ENCODE measurements at places on chromosomes 13 and 19.

DNA sequence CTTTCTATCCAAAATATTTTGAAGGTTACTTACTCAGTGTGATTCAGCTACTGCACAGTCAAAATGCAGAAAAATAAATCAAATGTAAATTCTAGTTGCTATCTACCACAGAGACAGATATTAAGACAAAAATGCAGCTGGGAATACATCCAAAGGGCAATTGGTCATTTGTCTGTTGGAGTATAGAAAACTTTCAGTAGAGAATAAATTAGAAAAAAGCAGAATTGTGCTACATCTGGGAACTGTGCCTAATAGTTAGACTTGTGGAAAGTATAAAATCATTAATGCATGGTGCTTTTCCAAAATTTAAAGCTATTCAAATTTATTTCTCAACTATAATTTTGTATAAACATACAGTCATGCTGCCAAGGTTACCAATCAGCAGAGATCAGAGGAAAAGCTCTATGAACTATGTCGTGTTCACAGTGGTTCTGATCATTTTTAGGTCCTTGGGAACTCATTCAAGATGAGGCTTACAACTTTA, 1635.8 kb downstream of the PCDH9 start:
- DNase-seq = no peak

DNA sequence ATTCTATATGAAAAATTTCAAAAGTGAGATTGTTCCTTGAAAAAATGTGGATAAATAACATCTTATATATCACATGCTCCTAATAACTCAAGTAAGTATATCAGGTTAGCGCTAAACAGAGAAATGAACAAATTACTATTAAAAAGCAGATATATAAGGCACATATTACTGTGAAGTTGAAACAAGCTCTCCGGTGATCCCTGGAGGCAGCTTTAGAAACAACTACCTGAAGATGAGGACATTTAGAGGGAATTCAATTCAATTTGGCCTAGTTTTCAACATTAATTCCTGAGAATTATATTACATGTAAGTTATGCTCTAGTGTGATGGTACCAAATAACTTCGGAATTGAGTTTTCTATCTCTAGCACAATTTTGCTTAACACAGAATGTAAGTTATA, 1373.6 kb upstream of the SPRY2 start:
- no peak for DNase-seq

GRCh38 chr19:1841209-1841924, 6.9 kb downstream of the REXO1 start:
- no peak for DNase-seq

GRCh38 chr13:37263871-37264270, 158.4 kb upstream of the CSNK1A1L start:
- DNase-seq = no peak

DNA sequence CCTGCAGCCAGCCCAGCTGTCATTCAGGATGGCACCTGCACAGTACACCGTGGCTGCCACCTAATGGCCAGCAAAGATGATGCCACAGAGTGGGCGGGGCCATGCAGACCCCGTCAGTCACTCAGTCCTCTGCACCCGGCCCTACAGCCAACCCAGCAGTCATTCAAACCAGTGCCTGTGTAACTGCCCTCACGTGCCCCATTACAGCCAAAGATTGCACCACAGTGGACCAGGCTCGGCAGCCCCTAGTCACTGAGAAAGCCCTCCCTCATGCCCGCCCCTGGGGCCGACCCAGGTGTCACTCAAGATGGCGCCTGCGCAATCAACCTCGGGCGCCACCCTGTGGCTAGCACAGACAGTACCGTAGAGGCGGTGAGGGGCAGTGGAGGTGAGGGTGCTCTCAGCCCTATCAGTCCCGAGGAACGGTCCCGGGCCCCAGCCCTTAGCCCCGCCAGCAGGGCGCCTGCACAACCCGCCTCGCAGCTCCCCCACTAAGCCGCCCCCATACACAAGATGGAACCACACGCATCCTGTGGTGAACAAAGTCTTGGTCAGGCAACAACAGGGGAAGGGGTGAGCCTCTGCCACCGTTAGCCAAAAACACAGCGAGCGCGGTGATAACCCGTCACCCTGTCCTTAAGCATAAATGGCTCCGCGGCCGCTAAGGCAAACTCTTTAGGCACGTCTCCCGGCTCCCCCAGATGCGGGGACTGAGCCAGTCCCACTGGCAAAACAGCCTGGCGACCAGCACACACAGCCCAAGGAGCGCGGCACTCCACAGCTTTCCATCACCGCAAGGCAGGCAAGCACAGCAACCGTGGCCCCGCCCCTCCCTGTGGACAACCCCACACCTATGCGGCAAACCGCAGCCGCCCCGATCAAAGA, 2.3 kb downstream of the PEG3 start:
- DNase-seq = no peak

DNA sequence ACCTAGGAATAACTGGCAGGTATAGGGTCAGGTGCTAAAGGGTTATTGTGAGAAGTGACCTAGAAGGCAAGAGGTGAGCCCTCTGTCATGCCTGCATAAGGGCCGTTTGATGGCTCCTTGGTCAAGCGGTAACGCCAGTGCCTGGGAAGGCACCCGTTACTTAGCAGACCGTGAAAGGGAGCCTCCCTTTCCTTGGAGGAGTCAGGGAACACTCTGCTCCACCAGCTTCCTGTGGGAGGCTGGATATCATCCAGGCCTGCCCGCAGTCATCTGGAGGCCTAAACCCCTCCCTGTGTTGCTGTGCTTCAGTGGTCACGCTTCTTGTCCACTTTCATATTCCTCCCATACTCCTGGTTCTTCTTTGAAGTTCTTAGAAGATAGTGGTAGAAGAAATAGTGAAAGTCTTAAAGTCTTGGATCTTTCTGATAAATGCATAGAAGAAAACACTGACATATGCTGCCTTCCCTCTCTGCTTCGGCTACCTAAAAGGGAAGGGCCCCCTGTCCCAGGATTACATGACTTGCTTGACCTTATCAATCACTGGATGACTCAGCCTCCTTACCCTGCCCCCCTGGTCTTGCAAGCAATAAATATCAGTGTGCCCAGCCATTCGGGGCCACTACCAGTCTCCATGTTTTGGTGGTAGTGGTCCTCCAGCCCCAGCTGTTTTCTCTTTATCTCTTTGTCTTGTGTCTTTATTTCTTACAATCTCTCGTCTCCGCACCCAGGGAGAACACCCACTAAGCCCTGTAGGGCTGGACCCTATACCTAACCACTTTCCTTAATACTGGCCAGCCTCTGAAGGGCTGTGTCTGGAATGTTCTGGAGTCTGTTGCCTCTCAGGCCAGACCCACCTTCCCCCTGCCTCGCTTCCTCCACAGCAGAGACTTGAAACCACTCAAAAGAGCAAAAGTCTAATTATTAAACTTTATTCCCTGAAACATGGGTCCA, 16.1 kb upstream of the ABCC4 start:
- no peak for DNase-seq

DNA sequence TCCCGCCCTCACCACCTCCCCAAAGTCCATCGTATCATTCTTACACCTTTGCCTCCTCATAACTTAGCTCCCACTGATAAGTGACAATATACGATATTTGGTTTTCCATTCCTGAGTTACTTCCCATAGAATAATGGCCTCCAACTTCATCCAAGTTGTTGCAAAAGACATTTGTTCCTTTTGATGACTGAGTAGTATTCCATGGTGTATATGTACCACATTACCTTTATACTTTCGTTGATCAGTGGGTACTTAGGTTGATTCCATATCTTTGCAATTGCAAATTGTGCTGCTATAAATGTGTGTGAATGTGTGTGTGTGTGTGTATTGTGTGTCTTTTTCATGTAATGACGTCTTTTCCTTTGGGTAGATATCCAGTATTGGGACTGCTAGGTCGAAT, 109.6 kb downstream of the ZNF536 start:
- no peak for DNase-seq

DNA sequence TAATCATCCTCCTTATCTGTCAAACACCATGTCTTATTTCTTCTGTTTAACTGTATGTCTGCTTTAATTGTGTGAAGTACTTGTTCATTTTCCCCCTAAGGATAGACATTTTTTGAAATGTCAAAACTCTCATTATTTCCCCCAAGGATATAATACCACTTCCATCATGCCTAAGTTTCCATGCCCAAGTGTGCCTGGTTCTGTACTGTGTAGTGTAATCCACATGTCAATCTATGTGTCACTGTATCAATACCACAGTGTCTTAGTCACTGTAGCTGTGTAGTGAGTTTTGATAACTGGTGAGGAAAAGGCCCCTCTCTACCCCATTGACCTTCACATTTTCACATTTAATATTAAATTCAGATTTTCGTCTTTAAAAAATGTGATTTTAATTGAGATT, 1265.5 kb downstream of the PCDH9 start:
- DNase-seq = no peak

DNA sequence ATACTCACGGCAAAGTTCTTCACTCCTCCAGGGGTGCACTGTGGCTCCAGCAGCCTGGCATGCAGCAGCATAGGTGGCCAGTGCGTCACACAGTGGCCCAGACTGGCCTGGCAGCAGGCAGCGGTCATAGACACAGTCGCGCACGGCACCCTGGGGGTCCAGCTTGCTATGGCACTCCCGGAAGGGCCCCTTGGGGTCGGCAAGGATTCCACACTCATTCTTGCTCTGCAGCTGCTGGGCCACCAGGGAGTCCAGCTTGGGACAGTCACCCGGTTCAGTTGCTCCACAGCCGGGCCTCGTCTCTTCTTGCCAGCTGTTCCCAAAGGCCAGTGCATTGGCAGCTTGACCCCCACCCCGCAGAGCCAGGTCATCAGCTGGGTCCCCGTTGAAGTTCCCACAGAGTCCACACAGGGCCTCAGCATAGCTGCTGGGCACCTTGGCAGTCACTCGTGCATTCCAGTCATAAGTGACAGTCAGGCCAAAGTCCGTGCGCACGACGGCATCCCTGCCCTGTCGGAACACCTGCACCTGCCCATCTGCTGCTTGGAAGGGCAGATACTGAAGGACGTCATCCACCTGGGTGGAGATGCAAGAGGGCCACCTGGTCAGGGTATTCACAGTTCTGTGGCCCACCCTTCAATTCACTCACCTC, 20.6 kb downstream of the FCGBP start:
- DNase-seq = no peak

DNA sequence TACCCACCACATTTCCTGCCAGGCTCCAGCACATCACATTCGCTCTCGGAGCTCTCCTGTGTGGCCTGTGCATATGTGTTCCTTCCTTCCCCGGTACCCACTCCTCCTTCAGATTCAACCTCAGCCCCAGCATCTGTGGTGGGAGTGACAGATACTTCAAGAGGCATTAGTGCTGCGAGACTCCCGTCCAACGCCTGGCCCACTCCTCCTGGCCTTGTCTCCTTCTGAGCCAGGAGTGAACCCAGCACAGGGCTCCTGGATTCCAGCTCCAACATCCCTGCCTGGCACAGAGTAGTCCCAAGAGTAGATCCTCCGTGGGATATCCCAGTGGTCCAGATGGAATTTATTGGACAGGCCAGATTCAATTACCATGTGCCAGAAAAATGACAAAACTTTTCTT, 55.9 kb downstream of the SACS start:
- DNase-seq = no peak
